ENCODE measurements at places on chromosomes 12 and 14.

GRCh38 chr14:101292448-101292847, 268.8 kb upstream of the DIO3 start:
- no peak for DNase-seq

- no peak for DNase-seq
Measured at GRCh38 chr14:50469982-50470381, 62.4 kb downstream of the MAP4K5 start.

- DNase-seq = no peak
Measured at GRCh38 chr12:62995097-62995496, 60.1 kb upstream of the PPM1H start.

DNA sequence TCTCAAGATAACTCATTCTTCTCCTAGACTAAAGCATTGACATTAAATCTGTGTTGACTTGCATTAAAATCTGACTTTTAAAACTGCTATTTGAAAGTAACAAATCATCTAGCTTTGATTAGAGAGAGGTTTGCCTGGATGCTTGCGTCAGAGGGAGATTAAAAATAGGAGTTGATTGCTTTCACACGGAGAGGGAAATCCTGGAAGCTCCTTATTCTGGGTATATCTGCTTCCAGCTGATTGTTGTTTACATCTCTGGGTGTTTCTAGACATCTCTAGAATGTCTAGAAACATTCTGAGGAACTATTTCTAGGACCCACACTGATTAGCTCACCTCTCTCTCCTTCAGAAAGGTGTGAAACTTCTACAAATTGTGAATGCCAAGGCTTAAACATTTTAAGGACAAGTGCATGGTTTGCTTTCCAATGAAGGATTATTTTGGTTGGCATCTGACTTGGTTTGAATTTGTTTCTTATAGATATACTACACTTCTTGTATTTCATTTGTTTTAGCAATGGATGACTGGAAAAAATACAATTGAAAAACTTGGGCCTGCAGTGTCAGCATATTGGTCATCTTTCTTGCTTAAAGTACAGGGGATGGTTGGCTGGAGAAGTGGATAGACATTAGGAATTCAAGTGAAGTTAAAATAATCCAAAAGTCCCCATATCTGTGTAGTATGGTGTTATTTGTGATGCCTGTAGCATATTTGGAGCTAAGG, 2.1 kb downstream of the DIP2B start:
- DNase-seq = no peak

DNA sequence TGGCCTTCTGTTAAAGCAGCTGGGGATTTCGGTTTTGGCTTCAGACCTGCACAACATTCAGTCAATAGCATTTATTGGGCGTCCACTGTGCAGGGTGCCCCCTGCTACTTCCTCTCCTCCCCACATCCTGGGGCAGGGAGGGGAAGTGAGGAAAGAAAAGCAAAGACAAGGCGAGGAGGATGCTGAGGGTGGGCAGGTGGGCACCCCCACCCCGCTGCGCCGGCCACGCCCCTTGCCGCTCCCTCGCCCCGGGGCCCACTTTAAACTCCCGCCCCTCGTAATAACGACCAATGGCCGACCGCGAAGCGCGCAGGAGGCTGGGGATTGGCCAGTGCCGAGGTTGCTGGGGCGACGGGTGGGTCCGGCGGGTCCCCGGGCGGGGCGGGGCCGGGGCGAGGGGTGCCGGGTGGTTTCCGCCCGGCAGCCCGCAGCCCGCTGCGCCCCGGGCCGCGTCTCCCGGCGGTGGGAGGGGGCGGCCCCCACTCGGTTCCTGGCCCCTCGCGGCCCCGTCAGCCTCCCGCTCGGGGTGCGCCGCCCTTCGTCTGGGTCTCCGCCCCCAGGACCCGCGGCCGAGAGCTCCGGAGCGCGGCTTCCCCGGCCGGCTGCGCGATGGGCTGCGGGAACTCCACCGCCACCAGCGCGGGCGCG, at the start of gene C12orf75:
C12orf75 (plus strand) TSS at position 409 of the 648 bp plus-strand sequence; CDS start at position 610, 201 bp downstream.
- DNase-seq = peak; percentile 73

GRCh38 chr14:85917716-85918115, 387.8 kb downstream of the FLRT2 start:
- no peak for DNase-seq

GRCh38 chr14:104865081-104865630, at the start of gene CEP170B:
TSS of gene CEP170B (plus strand) at chr14:104865268. CDS start at chr14:104868451, 3,183 bp downstream.
- DNase-seq = no peak

- DNase-seq = peak; percentile 36
Measured at GRCh38 chr12:10718279-10718821, 4.8 kb downstream of the YBX3 start.

GRCh38 chr14:78403278-78403815, 233.2 kb downstream of the NRXN3 start:
- DNase-seq = no peak

- DNase-seq = no peak
Measured at GRCh38 chr14:22471545-22472121, 117.4 kb downstream of the DAD1 start.

GRCh38 chr14:104973385-104974145, 4.6 kb downstream of the AHNAK2 start:
- DNase-seq = peak; percentile 87

GRCh38 chr14:62734831-62735230, 310.4 kb downstream of the KCNH5 start:
- no peak for DNase-seq

DNA sequence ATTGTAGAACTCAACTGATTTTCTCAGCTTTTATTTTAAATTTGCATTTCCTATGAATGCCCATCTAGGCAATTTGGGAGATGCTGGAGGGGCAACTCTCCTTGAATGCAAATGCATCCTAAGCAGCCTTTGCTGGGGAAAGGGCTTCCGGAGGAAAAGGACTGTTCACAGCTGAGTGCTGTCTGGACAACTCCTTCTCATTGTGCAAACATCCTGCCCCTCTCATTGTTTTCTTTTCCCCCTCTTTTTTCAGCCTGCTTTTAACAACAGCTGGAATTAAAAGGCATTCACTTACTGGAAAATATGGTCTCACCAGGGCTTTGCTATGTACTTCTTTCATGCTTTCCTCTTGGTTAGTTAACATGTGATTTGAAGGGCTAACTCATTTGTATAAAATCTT, 397.8 kb downstream of the FUT8 start:
- DNase-seq = no peak

DNA sequence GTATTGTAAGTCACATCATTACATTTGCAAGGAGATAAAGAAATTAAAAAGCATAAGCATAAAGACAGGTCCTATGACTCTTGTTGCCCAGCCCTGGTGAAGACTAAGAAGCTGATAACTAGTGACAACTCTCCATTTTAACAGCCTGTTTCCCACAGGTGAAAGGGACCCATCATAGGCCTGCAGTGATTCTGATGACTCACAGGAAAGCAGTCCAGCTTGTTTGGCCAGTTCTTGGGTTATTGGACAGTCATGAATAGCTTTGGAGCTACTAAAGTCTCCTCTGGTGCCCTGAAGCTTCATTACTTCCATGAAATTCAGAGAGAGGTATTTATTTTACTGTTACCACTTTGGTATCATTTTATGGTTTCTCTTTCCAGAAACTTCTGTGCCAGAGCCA, 55.5 kb upstream of the DYRK2 start:
- no peak for DNase-seq

DNA sequence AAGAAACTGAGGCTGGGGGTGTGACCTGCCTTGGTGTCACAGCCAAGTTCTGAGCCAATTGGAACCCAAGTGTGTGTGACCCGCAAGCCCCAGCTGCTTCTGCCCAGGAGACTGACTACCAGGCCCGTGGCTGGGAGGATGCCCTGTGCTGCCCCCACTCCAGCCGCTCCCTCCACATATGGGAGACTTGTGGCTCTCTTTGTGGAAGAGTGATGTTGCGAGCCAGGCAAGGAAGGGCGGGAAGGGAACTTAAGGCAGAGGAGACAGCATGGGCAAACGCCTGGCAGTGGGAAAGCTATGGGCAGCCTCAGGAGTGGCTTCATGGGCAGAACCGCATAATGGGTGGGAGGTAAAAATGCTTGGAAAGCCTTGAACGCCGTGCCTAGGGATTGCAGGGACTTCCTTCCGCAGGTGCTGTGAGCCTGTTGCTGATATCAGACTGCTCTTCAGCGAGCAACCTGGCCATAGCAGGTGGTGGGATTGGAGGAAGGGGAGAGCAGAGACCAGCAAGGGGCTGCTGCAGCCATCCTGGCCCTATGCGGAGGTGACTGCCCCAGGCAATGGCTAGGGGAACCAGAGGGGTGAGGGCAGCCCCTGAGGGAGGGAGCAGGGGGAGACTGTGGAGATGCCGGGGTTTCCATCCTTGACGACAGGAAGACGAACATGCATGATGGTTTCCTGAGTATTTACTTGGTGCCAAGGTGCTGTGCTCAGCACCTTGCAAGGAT, 115.7 kb downstream of the LGMN start:
- DNase-seq = no peak

GRCh38 chr12:43255522-43256111, 296.4 kb downstream of the ADAMTS20 start:
- DNase-seq = no peak

DNA sequence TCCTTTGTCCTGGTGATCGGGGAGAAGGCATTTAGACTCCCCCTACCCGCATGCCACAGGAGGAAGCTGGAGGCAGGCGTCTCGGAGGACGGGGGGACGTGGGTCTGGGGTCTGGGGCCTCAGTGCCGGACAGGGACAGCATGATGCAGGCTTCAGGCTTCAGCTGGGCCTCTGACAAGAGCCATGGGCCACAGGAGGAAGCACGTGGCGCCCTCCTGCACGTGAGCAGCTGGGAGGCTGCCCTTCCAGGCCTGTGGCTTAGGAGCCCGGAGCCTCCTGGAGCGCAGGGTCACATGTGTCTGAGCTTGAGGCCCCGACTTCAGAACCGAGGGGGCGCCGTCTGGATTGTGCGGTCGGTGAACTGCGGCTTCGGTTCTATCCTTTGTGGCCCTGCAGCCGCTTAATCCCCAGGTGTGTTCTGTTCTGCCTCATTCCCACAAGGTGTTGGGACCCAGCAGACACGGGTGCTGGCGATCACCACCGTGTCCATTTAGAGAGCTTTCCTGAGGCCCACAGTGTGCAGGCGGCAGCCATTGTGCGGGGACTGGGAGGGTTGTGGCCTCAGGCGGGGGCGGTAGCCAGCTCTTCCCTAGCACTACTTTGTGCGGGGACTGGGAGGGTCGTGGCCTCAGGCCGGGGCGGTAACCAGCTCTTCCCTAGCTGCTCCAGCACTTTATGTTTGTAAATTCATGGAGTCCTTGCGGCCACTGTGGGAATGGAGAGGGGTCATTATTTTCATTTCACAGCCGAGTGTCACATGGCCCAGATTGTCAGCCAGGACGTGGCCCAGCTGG, 150.2 kb downstream of the ADGRD1 start:
- DNase-seq = no peak

GRCh38 chr12:79067977-79068376, 203.4 kb downstream of the SYT1 start:
- no peak for DNase-seq

GRCh38 chr12:17818931-17819330, 271.1 kb downstream of the RERGL start:
- DNase-seq = no peak

- no peak for DNase-seq
Measured at GRCh38 chr14:100658181-100658886, 68.4 kb upstream of the DLK1 start.

- DNase-seq = no peak
Measured at GRCh38 chr14:91283666-91284065, 39.2 kb upstream of the GPR68 start.

DNA sequence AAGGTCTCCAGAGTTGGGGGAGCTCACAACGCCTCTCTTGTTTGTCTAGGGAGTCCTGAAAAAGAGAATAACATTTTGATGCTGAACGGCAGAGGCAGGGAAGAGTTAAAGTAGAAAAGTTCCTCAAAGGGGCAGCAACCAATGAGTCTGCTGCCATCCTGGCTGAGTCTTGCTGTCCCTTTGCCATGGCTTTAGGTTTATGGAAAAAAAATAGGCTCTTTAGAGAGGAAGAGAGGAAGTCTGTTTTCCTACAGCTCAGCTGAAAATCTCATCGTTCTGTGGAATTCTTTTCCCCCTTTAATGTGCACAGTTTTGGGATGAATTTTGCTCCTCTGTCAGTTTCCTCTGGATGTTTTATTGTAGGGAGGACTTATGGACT, 314.8 kb upstream of the TBX3 start:
- peak; percentile 46 for DNase-seq

DNA sequence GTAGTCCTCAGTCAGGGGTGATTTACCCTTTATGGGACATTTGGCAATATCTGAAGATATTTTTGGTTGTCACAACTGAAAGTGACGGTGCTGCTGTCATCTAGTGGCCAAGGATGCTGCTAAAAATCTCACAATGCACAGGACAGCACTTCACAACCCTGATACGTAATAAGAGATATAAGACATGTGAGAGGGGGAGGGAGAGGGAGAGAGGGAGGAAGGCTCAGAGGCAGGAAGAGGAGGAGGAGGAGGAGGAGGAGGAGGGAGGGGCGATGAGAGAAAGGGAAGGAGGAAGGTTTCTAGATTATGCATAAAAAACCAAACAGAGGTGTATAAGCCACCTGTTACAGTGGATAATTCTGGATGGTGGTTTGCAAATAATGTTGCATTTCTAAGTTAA, 14.3 kb downstream of the MYL2 start:
- no peak for DNase-seq

- no peak for DNase-seq
Measured at GRCh38 chr14:57375156-57375555, 15.2 kb upstream of the NAA30 start.

DNA sequence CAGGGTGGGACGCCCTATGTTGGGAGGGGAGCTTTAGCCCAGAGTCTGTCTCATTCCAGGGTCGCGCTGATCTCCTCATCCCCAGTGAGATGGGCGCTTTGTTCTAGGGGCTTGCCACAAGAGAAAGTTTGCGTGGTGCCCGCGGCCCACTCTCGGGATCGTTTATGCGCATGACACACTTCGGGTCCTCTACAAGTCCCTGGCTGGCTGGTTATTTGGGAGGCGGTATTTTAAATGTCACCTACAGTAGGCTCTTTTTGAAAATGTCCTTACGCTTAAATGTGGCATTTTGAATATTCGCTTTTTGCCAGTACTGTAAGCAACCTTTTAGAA, 541 bp downstream of the GOLT1B start:
- DNase-seq = peak; percentile 51

GRCh38 chr12:101368016-101368415, 39.6 kb downstream of the ARL1 start:
- no peak for DNase-seq

GRCh38 chr12:123142921-123143735, 7.8 kb downstream of the PITPNM2 start:
- no peak for DNase-seq

- DNase-seq = no peak
Measured at GRCh38 chr14:95943699-95944098, 67.1 kb downstream of the TUNAR start.

All from muscle of arm (tissue), 14 donors.